Activated naive CD4-positive, alpha-beta T cell treated with anti-CD3 and anti-CD28 coated beads for 36 hours (primary cell): ENCODE measurements at places on chromosomes 3 and 15.

GRCh38 chr3:117074826-117075225, 365.2 kb downstream of the TUSC7 start:
- no peak for DNase-seq

DNA sequence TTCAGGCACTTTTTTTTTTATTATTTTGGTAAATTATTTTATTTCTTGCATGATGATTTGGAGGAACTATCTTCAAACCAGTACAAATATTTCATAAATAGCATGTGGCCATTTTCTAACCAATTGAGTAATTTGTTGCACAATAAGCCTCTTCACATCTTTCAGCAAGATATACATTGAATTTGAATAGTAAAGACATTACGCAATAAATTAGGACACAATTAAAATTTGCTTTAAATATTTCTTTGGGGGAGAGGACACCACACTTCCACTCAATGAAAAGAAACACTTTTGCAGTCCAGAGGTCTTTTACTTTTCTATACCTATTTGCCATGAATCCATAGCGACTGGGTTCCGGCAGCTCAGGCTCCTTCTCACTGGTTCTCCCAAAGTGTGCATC, 762.6 kb upstream of the GOLIM4 start:
- no peak for DNase-seq

DNA sequence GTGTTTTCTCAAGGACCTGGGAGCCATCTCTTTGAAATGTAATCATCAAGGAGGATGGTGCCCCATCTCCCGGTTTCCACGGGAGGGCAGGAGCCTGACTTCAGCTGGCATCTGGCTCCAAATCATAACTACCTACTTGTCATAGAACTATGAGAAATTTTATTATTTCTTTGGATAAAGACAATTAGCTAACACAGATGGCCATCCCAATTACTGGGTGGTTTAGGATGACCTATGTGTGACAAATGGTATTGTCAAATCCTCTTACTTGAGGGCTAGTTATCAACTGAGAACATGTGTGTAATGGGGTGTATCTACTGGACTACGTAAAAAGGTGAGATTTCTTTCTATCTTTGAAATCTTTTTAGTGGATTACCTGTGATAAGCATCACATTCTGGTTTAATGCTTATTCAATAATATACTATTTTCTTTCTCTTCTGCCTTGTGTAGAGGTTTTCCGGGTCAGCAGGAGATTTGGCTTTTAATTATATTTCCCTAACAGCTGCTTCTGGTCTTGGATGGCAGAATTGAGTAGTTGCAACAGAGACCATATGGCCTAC, 15.3 kb upstream of the PARP14 start:
- DNase-seq = no peak

DNA sequence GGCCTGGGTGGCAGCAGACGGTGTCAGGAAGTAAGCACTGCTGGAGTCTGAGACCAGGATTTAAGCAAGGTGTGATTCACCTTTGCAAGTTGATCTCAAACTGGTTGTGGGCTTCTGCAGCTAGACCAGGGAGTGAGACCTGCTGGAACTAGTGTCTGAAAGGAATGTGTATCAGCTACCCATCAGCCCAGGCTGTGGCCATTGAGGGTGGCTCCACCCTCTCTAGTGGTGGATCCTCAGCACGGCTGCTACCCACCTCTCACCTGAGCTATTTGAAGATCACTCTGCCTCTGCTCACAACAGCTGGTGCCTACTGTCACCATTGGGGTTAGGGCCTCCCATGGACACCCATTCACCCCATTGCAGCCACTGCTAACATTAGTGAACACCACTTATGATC, 140.3 kb upstream of the DCBLD2 start:
- no peak for DNase-seq

GRCh38 chr3:146313031-146313745, 62.3 kb upstream of the PLSCR4 start:
- no peak for DNase-seq

- no peak for DNase-seq
Observed at GRCh38 chr3:32403663-32404062, 12.0 kb downstream of the CMTM7 start.

- no peak for DNase-seq
Observed at GRCh38 chr15:25176991-25177954, 222.5 kb downstream of the SNRPN start.

DNA sequence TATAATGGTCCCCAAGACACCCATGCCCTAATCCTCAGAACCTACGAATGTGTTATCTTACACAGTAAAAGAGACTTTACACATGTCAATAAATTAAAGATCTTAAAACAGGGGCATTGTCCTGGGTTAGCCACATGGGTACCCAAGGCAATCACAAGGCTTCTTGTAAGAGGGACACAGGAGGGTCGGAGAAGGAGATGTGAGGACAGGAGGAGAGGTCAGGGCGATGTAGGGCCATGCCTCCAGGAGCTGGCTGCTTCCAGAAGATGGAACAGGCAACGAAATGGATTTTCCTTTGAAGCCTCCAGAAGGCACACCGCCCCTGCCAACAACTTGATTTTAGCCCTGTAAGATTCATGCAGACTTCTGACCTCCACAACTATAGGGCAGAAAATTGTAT, 262.7 kb downstream of the MEX3B start:
- DNase-seq = no peak

GRCh38 chr15:70469651-70470555, 293.5 kb downstream of the UACA start:
- no peak for DNase-seq

GRCh38 chr3:186453531-186453930, 90.6 kb downstream of the CRYGS start:
- DNase-seq = no peak

DNA sequence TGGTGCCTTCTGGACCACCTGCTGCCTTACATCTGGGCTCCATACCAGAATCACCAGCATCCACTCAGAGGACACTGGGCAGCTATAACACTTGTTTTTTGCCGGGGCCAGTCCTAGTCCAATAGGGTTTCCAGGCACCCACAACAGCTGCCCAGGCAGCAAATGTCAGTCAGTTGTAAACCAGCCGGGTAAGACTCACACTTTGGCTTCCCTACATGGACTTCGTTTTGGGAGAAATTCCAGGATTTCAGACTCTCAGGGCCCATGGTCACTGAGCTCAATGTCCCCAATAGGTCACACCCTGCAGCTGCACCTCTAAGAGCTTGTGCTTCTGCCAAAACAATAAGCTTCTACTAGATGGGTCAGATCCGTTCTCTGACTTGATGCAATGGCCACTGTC, 83.8 kb downstream of the FAM174B start:
- DNase-seq = no peak

- no peak for DNase-seq
Observed at GRCh38 chr15:41546851-41547786, 3.1 kb upstream of the RPAP1 start.
